ENCODE measurements at places on chromosomes 13 and 19. TPM values are rescaled to one million over a fixed set of nuclear protein-coding genes. Genes with fewer than 3 reads are reported as not detected.

SHISA2 gene
- polyA plus RNA-seq: 7.1 TPM

AP1M2 gene
- 20.7 TPM for polyA plus RNA-seq

PRSS57 gene
- 1.1 TPM for polyA plus RNA-seq

NMRK2 gene
- 1.1 TPM for polyA plus RNA-seq

PGLYRP1 gene
- 0.37 TPM for polyA plus RNA-seq

CD33 gene
- polyA plus RNA-seq: 7.1 TPM

POU4F1 gene
- 2.0 TPM for polyA plus RNA-seq

PTH2 gene
- polyA plus RNA-seq: not detected

ZNF415 gene
- polyA plus RNA-seq: 9.1 TPM

CCDC194 gene
- 0.55 TPM for polyA plus RNA-seq

FGF21 gene
- polyA plus RNA-seq: 0.11 TPM

BICRA gene
- 8.1 TPM for polyA plus RNA-seq

CALR gene
- polyA plus RNA-seq: 189 TPM

MRPS31 gene
- polyA plus RNA-seq: 61.3 TPM

GNG8 gene
- not detected for polyA plus RNA-seq

METTL21C gene
- 0.09 TPM for polyA plus RNA-seq

PROZ gene
- 0.07 TPM for polyA plus RNA-seq

KBTBD6 gene
- polyA plus RNA-seq: 7.0 TPM

POU2F2 gene
- 7.7 TPM for polyA plus RNA-seq

PCDH8 gene
- polyA plus RNA-seq: 1.1 TPM

TMEM161A gene
- polyA plus RNA-seq: 33.0 TPM

GAPDHS gene
- 0.16 TPM for polyA plus RNA-seq

PLEKHF1 gene
- 35.4 TPM for polyA plus RNA-seq

FARP1 gene
- polyA plus RNA-seq: 7.5 TPM

KLK14 gene
- 1.2 TPM for polyA plus RNA-seq

MRPL54 gene
- 95.9 TPM for polyA plus RNA-seq

IGSF23 gene
- 0.14 TPM for polyA plus RNA-seq

WASF3 gene
- 2.7 TPM for polyA plus RNA-seq

ZNF471 gene
- polyA plus RNA-seq: 4.6 TPM

SERP2 gene
- 9.4 TPM for polyA plus RNA-seq

CNN1 gene
- polyA plus RNA-seq: 51.8 TPM

EVI5L gene
- 7.6 TPM for polyA plus RNA-seq

ATP4B gene
- 0.34 TPM for polyA plus RNA-seq

SIGLEC5 gene
- not detected for polyA plus RNA-seq

FFAR3 gene
- 0.41 TPM for polyA plus RNA-seq

GJA3 gene
- polyA plus RNA-seq: 0.14 TPM
